Posterior cingulate gyrus (tissue), 11 donors: ENCODE measurements at places on chromosomes 2 and 18.

DNA sequence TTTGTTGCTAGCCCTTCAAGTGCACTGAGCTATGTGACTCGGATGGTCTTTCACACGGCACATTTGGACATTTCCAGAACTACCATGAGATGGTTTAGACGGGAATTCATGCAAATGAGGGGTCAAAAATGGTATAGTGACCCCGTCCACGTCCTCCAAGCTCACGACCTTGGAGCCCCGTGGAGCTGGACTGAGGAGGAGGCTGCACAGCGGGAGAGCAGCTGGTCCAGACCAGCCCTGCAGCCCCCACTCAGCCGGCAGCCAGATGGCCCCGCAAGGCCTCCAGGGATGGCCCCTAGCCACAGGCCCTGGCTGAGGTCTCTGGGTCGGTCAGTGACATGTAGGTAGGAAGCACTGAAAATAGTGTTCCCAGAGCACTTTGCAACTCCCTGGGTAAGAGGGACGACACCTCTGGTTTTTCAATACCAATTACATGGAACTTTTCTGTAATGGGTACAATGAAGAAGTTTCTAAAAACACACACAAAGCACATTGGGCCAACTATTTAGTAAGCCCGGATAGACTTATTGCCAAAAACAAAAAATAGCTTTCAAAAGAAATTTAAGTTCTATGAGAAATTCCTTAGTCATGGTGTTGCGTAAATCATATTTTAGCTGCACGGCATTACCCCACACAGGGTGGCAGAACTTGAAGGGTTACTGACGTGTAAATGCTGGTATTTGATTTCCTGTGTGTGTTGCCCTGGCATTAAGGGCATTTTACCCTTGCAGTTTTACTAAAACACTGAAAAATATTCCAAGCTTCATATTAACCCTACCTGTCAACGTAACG lies 88.8 kb downstream of the EPAS1 start:
- no peak for DNase-seq

GRCh38 chr2:222298311-222299150 lies at the start of gene PAX3:
Gene PAX3, minus strand, starts transcription at chr2:222298998. Its CDS starts 383 bp downstream, at chr2:222298615.
- no peak for DNase-seq

DNA sequence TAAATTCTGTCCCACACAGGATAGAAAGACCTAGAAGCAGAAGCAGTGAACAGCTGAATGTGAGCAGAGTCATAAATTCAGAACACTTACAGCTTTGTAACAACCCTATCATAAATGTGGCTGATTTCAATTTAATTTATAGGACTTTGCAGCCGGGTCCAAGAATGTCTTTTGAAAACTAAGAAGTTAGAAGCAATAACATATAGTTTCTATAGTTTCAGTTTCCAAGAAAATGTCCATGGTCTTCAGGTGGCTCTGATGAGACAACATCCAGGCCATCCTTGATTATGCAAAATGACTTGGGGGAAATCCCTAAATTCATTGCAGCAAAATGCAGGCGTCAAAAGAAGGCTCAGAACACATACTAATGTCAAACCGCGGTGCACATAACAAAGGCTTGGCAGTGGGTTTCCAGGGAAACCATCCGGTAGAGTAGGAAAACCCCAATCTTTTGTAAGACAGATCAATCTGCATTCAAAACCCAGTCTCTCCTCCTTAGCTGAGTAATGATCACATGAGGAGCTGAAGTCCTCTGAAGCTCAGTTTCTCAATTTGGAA lies 442.2 kb upstream of the ID2 start:
- DNase-seq, result no peak

DNA sequence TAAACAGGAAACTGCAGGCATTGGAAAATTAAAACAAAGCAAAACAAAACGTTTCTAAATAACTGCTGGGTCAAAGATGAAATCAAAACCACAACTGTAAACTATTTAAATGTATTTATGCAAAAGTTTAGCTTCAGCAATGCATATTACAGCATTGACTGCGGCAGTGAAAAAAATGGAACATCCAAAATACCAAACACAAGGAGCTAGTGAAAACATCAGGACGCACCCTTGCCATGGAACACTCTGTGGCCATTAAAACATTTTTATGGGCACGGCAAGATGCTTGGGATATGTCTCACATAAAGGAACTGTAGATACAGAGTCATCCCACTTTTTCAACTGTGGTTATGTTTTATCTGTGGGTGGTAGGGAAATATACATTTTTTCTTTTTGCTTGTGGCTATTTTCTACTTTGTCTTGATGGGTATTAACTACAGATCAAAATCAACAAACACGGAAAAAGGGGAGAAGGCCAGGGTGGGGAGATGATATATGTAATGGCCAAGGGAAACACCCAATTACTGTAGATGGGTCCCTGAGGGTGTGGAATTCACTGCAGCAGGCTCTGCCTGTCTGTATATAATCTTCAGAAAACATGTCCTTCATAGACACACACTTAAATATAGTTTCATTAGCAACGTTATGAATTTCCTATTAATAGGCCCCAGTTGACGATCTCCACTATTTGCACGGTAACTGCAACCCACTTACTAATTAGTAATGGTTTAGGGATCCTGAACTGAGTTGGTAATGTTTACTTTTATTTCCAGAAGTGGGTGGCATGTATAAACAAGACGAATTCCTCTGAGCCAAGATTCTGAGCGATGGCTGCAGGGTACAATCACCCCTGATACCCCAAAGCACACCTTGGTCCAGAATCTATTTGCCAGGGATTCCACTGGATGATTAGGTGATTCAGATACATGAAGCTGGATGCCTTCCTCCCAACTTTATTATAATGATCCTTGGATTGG lies 110.5 kb downstream of the ACKR3 start:
- DNase-seq, result no peak

GRCh38 chr2:10471955-10472354 lies 23.8 kb upstream of the ODC1 start:
- DNase-seq, result no peak

DNA sequence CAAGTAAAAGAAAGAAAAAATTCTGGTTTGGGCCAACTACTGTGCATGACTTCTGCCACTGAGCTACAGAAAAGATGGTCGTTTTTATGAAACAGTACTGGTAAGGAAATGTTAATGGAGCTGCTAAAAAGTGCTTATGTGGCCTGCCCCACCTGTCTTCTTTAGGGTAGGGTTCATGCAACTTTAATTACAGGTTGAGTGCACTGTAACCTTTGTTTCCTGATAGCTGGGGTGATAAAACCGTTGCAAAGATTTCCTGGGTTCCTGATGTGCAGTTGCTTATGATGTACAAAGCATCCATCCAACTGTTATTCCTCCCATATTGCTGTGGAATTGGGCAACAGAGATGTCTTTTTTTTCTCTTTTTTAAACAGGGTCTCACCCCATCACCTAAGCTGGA lies 34.3 kb upstream of the PUM2 start:
- no peak for DNase-seq

GRCh38 chr2:37230581-37230980 lies 815 bp downstream of the CEBPZ start:
- DNase-seq, result no peak

DNA sequence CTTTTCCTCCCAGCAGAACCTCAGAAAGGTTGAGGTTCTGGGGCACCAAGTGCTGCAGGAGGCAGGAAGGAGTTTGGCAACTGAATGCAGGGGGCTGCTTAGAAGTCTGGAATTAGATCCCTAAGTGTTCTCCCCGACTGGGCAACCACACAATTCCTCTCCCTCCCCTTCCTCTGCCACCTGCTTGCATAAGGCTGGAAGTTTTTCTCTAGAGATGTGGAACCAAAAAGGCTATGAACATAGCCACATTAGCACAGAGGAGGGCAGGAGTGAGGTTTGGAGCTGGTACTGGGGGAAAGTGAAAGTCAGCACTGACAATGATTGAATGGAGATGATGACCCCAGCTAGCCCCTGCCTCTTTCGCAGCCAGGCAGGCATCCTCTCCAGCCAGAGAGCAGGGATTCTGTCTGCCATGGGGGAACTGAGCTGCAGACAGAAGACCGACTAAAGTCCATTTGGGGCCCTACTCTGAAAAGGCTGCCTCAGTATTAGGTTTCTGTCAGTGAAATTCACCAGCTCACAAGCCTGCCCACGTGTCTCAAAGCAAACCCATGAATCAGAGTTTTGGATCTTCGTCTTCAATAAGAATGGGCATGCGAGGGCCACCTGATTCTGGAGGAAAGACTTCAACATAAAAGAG lies 87.9 kb upstream of the ITGA6 start:
- no peak for DNase-seq
